ENCODE measurements at places on chromosomes 2 and 18.

DNA sequence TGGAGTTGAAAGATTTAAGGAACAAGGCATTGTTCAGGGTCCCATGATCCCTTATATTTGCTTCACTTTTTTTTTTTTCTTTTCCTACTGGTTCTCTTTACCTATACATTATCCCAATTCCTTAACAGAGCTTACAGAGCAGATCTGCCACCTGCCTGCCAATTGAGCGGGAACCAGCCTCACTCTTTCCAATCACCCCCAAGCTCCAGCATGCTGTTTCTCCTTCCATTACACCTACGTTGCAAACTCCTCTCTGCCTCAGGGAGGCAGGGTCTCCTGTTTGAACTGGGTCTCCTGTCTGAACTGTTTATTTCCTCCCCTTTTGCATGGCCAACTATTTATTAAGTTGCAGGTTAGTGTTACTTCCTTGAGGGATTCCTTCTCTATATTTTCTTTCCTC is 77.2 kb upstream of the SLC38A11 start:
- no peak for DNase-seq

GRCh38 chr2:36403675-36404230 is 48.2 kb downstream of the CRIM1 start:
- DNase-seq, result no peak

DNA sequence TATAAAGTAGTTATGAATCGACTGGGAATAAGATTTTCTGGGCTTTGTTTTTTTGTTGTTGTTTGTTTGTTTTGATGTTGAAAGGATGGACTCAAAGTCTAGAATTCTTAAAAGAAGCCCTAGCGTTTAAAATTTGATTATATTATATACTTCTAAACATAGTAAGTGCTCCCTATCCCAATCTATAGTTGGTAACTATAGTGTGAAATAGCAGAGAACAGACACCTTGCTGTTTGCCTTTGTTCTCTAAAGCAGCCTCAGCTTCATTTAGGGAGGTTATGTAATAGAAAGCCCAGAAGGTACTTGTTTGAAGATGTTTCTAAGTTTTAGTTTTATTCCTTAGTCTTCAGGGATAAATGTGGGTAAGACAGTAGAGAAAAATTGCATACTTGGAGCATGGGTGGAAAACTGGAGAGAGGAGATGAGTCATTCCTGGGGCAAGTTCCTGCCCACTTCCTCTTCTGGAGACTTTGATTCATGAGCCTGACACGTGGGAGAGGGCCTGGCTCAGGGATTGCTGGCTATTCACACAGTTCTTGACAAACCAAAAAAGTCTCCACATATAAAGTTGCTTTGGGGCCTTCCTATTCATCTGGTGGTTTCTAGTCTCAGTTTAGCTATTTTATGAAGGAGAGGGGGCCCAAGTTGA is 131.9 kb downstream of the MYO1B start:
- DNase-seq, result no peak

DNA sequence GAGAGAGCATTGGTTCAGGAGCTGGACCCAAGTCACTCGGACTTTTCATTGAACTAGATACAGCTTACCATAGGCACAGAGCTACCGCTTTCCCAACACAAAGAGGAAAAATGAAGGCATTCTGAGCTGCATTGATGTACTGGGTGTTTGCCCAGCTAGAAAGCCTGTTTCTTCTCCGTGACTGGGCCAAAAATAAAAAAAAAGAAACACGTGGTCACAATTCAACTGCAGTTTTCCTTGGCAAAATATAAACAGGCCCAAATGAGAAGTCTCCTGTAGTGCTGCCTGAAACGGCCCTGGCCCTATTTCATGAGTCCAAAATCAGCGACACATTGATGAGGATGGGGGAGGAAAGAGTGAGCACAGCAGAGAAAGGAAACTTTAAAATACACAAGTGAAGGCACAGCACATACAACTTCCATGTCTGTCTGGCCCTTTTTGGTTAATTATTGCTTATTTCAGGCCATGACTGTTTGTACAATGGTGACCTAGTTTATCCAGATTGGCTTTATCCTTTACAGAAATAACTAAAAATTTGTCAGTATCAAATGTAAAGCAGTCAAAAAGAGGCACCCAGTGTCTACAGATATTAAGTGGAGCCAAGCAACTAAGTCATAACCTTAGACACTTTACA is 179.7 kb downstream of the ICOS start:
- DNase-seq, result no peak

GRCh38 chr2:71576541-71576940 is 123.2 kb downstream of the DYSF start:
- DNase-seq, result no peak

GRCh38 chr2:219078951-219079350 is 18.2 kb upstream of the IHH start:
- no peak for DNase-seq

DNA sequence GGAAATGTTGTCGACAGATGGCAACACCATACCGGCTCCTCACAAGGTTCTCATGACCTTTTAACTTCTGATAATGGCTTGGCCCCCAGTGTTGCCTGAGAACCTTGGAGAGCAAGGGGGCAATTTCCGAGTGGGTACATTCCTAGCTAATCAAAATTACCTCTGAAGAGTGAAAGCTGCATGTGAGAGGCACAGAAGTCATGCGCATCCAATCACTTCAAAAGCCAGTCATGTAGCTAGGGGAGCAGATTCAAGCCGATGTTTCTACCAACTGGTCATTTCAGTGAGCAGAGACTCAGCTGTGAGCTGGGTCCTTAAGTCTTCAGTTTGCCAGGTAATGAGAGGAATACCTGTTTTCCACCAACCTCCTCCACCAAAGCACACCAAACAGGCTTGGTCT is 111.4 kb downstream of the LIPG start:
- DNase-seq, result no peak

DNA sequence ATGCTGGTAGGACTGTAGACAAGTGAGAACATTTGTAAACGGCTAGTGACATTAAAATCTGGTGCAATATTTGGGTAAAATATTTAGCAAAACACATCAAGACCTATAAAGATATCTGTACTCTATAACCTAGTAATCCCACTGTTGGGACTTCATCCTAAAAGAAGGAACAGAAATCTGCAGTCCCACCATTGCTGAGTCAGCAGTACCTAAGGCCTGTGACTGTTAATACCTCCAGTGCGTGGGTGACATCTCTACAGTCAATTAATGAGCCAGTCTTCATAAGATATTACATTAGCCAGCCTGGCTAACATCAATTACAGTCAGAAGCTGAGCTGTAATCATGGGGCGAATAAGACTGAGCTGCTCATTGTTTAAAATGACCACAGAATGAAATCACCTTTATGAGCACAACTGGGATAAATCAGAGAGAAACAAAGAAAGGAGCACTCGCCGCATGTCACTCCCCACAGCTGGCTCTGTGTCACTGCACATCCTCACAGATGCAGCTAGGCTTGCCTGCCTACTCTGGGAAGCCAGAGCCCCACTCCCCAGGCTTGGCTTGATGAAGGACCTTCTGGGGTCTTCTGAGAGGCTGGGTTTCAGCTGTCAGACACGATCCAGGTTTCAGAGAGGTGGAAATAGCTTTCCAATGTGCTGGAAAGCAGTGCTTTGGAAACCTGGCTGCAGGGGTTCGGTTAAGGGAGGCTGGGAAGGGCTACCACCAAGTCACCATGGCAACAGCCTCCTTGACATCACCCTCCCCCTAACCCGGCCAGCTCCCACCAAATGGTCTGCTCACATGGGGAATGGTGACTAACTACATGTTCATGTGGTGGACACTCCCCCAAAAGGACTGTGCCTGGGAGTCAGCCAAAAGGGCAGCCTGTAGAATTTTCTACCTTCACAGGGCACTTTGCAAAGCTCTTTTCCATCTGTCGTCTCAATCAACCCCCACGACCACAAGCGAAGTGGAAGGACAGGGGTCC is 145.0 kb downstream of the ZBTB7C start:
- DNase-seq, result no peak

DNA sequence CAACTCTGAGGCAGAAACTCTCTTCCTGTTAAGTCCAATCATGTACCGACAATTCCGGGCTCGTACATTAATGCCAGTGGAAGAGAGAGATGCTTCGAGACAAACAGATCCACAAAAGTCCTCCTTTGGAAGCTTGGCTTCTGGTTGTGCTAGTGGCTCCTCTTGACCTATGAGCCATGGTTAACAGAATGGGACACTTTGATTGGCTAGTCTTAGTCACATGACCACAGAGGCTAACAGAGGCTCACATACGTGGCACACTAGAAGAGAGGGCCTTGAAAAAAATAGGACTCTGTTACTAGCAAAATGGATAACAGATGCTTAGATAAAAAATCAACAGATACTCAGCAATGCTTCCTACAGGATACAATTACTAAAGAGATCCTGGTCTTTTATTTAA is 1211.9 kb upstream of the GYPC start:
- no peak for DNase-seq

GRCh38 chr18:26656431-26656943 is 108.1 kb upstream of the KCTD1 start:
- DNase-seq, result no peak

DNA sequence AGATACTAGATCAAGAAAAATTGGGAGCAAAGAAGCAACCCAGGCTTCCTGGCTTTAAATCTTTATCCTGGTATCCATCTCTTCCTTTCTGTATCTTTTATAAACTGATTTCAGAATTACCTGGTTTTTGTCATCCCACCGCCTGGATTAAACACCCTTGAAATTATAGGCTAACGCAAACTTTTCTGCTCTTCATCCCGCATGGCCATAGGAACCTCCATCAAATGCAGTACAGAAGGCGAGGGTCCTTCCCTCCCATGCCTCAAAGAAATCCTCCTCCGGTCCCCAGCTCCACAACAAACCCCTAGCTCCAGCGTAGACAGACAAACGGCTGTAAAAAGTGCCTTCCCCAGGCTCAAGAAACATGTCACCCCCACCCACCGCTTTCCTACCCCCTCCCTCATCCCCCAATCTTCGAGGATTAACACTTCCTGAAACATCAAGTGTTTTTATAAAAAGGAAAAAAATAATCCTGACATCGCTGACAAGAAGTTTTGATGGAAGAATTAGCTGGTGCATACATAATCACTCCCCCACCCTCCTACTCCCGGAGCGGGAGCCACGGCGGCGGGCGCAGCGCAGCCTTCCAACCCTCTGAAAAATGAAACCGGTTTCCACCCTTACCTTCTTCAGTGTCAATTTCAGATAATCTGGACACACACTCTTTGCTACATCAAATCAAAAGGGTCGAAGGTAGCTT is 7.6 kb downstream of the DLX1 start:
- DNase-seq, result no peak

DNA sequence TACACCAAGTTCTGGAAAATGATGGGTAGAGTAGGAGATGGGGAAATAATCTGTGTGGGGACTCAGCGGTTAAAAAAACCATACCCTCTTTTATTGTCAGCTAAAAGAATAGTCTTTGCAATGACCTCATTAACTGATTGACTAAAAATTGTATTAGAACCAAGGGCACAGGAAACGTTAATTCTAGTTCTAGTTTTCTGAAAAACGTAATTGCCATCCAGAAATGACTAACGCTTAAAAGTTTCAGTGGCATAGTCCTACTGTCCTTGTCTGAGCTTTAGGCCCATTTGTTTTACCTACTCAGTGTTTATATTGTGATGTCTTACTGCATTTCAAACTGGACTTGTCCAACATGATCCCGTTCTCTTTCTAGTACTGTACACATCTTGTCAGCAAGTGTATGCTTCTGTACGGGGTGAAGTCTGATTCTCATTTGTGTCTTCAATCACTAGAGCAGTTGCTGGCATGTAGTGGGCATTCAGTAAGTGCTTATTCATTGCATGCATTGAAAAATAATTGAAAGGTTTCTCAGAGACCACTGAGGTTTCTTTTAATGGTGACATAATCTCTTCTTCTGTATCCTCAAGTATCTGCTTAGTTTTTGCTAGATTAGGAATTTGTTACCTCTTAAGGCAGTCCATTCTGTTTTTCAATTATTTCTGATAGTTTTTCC is 81.5 kb downstream of the ZNF407 start:
- DNase-seq, result no peak

- no peak for DNase-seq
Measured at GRCh38 chr18:70373042-70373519, 84.2 kb downstream of the SOCS6 start.

DNA sequence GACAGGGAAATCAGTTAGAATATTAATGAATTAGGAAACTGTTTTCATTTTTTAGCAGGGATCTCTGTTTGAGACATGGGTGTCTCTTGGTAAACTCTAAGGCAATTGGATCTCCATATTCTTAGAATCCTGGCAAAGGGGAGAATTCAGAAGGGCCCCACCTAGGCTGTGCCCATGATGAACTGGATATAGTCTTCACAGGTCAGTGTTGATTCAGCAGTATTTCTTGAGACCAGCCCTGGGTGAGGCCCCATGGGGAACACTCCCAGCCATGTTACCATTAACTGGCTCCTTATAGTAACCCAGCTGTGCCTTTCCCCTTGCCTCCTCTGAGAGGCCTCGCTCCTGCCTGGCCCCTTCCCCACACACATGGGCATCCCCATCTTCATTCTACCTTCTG is 76.7 kb downstream of the TCF7L1 start:
- DNase-seq, result no peak

- no peak for DNase-seq
Measured at GRCh38 chr2:25380586-25381375, 39.1 kb upstream of the DNMT3A start.

- DNase-seq, result no peak
Measured at GRCh38 chr2:167946441-167946841, 301.0 kb downstream of the STK39 start.

GRCh38 chr2:64173156-64174135 is 29.2 kb upstream of the PELI1 start:
- no peak for DNase-seq

DNA sequence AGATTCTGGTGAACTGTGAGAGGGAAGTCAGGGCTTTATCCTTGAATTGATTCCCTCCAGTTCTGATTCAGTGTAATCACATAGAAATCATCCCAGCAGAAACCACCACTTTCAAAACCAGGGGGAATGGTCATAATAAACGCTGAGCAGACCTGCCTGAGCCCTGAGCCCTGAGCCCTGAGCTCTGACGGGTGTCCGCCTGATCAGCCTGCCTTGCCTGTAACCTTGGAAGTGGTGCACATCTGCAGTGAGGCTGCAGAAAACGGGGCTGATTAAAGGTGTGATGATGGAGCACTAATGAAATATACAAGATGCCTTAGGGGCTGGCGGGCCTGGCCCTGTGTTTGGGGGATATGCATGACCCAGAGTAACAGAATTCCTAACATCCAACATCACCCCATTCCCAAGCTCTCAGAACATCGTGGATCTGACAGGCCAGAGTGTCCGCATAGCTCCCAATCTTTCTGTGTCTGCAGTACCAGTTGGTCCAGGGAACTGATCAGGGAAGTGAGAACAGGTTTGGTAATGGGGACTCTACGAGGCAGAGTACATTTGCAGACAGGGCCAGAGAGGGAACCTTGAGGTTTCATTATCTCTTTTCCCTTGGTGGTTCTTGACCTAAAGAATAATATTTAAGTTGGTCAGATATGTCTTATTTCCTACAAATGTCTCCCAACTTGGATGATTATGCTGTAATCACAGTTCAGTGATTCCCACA is 37.8 kb downstream of the KCTD18 start:
- no peak for DNase-seq

DNA sequence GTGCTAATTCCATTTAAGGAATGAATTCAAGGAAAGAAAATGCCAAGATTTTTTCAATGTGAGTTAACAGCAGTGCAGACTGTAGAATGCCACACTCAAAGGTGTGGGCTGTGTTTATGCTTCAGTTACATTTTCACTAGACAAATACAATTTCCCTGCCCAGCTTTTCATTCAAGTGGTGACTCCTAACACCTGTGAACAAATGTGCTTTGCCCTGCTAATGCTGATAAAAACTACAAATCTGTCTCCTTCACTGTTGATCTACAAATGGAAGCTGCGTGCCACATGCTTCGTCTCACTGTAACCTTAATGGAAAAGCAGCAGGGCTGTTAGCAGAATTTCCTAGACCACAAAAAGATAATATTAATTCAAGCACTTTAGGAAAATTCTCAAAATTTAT is 19.8 kb upstream of the TCF4 start:
- no peak for DNase-seq

- no peak for DNase-seq
Measured at GRCh38 chr18:12030670-12031069, 49.4 kb downstream of the IMPA2 start.

Measured in stimulated activated CD4-positive, alpha-beta T cell treated with anti-CD3 and anti-CD28 coated beads, Interleukin-15, amount 100 ng/mL, for 1 hour (primary cell).